ENCODE measurements at places on chromosomes 6 and 20.

GRCh38 chr6:44653761-44654218 is 266.3 kb downstream of the CDC5L start:
- no peak for DNase-seq

DNA sequence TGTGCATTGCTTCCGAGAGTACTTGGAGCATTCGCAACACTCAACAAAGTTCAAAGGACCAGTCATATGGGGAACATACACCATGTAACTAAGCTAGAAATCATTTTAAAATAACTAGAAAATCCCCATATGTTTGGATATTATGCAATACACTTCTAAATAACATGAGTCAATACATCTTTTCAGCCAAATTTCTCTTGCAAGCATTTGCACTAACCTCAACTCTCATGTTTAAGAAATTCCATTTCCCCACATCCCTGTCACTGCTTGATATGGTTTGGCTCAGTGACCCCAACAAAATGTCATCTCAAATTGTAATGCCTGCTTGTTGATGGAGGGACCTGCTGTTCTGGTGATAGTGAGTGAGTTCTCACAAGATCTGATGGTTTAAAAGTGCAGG is 85.7 kb upstream of the CST7 start:
- DNase-seq: no peak

- no peak for DNase-seq
Observed at GRCh38 chr6:19159561-19159960, 677.6 kb upstream of the ID4 start.

GRCh38 chr6:100296810-100297544 is 167.7 kb downstream of the SIM1 start:
- DNase-seq: no peak

- DNase-seq: no peak
Observed at GRCh38 chr6:117558818-117559217, 43.5 kb downstream of the GOPC start.

DNA sequence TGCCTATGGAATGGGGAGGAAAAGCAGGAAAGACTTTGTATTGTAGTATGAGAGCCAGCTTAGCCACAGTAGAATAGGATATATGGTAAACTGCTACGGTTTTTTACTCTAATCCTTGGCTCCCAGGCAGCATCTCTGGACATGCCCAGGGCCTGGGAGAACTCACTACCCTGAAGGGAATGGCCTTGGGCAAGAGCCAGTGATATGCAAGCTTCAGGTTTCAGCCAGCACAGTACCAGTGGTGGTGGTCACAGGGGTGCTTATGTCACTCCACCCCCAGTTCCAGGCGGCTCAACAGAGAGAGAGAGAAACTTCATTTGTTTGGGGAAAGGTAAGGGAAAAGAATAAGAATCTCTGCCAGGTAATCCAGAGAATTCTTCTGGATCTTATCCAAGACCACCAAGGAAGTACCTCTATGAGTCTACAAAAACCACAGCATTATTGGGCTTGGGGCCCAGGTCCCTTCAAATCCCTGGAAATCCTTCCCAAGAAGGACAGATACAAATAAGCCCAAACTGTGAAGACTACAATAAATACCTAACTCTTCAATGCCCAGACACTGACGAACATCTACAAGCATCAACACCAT is 121.2 kb downstream of the THBS2 start:
- DNase-seq: no peak

- no peak for DNase-seq
Observed at GRCh38 chr6:162343198-162343935, 384.2 kb downstream of the PRKN start.

DNA sequence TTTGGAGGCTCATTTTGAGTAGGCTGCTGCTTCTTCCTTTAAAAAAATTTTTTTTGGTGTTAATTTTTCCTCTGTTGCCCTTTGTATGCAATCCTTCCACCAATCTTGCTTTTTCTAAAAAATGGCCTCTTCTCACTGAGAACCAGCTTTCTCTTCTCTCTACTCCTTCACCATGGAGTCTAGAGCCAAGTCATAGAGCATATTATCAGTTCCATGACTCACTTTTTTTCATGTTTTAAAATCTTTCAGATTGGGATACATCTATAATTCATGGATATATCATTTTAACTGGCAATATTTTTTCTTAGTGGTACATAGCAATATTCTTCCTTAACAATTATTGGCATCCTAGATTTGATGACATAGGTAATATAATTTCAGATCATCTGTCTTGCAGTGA is 62.7 kb downstream of the SLX4IP start:
- no peak for DNase-seq

- DNase-seq: no peak
Observed at GRCh38 chr20:56195946-56196345, 52.6 kb upstream of the MC3R start.

- DNase-seq: no peak
Observed at GRCh38 chr20:49203746-49204145, 15.5 kb upstream of the DDX27 start.

GRCh38 chr6:164665328-164665727 is 644.1 kb downstream of the C6orf118 start:
- DNase-seq: no peak

DNA sequence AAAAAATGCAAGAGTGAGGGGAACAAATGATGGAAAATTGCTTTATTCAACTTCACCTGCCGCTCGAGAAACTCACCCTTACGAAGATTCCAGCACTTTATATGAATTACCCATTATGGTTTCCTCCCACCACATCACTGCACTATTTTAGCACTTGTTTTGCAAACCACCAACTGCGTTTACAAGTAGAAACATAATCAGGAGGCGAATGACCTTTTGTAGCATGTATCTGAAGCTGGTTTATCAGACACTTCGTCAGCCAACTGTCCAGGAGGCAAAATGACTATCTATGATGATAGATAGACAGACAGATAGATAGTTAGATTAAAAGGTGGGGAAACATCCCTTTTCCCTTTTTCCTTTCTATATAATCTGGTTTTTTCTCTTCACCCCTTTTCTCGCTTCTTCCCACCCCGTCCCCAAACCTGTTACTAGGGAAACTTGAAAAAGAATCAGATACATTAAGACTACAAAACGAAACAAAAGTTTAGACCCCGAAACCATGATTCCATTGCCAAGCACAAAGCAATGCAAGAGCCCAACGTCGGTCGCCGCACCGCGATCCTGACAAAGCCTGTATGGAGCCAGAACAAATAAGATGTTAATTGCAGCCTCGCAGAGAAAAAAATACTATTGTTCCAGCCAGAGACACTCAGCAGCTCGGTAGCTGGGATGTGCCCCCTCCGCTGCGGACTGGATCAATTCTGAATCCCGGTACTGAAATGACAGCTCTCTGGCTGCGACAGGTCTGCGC is 933 bp upstream of the ADGRB3 start:
- no peak for DNase-seq

DNA sequence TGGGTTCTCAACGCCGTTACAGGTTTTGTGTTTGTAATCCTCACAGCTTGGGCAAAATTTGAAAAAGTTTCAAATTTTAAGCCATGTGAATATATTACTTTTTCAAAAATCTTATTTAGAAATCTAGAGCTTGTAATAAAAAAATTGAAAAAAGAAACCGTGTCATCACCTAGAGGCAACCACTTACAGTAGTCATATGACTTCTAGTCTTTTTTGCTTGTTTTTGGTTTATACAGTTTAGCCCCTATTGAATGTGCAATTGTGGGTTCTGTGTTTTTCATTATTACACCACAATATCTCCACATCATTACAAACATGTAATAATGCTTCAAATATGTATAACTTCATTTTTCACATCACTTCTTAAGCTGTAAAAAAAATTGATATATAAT is 888 bp downstream of the DYNLRB1 start:
- no peak for DNase-seq

GRCh38 chr20:11366660-11367059 is 551.0 kb upstream of the BTBD3 start:
- DNase-seq: no peak

GRCh38 chr6:2918936-2919335 is 15.8 kb upstream of the SERPINB9 start:
- no peak for DNase-seq

GRCh38 chr6:6714953-6715352 is 126.4 kb downstream of the LY86 start:
- no peak for DNase-seq

DNA sequence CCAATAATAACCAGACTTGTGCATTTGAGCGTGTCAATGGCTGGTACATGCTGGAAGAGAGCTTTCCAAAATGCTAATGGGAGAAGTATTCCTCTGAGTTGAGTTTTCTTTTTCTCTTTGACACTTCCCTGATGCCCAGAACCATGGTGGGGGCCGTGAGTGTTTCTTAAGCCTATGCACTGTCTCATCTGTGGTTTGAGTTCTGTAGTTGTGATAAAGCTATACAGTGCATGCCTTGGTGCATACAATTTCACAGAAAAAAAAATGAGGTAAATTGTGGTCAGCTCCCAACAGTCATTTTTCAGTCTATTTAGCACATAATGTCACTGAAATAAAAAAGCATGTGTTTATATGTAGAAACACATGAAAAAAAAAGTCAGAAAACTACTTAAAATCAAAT is 204.8 kb downstream of the HDGFL1 start:
- DNase-seq: no peak

DNA sequence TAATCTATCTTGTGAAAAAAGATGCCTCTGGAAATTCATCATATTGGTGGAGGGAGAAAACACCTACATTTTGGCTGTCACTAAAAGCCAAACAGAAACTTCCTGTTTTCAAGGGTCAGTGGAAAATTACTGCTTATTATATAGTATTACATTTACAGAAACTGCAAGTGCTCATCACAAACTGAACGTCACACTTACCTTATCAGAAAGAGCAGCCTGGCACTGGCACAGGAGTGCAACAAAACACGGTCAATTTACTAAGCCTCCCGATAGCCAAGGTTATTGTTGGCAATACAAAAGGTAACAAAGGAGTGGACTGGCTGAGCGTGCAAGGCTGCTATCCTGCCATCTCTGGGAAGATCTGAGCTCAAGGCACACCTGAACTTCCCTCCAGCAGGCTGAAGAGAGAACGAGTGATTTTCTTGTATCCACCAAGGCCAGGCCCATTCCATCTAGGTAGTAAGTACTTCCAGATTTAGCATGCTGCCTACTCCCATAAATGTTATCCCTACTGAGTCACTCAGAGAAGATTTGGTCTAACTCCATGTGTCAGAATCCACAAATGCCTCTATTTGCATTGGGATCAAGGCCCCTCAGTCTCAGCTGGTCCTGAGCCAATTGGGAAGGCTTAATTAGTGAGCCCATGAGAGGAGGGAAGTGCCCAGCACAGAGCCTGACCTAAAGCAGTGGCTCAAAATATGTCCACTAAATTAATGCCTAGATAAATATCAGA is 399.8 kb downstream of the BTBD9 start:
- no peak for DNase-seq

GRCh38 chr6:134421501-134421900 is 103.6 kb upstream of the SGK1 start:
- no peak for DNase-seq

DNA sequence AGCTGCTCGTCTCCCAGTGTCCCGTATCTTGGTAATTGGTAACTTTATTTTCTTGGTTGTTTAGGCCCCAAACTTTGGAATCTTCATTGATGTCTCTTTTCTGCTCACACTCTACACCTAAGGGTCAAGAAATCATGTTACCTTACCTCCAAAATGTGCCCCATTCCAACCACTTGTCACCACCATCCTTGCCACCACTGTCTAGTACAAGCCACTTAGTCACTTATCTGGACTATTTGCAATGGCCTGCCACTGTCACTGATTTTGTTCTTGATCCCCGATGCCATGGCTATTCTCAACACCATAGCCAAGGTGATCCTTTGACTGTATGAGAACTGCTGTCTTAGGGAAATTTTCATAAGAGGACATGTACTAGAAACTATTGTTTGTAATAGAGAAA is 46.0 kb upstream of the SLC22A16 start:
- DNase-seq: no peak

GRCh38 chr6:25138934-25139415 is 140.2 kb upstream of the CARMIL1 start:
- no peak for DNase-seq

DNA sequence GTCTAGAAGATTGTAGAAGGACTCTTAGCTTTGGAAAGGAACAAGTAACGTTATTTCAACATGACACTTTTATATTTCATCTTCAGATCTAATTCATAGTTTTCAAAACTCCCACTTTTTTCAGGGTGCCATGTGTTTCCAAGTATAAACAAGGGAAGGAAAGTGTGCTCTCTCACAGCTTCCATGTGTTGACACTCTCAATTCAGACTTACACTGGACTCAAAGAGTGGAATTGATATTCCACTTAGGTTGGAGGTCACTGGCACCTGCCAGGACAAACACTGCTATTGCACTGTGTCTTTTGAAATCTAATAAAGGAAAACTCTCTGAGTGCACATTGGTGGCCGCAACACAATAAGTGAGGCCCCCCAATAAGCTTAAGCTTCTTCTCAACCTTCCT is 22.5 kb upstream of the SAMD3 start:
- no peak for DNase-seq

DNA sequence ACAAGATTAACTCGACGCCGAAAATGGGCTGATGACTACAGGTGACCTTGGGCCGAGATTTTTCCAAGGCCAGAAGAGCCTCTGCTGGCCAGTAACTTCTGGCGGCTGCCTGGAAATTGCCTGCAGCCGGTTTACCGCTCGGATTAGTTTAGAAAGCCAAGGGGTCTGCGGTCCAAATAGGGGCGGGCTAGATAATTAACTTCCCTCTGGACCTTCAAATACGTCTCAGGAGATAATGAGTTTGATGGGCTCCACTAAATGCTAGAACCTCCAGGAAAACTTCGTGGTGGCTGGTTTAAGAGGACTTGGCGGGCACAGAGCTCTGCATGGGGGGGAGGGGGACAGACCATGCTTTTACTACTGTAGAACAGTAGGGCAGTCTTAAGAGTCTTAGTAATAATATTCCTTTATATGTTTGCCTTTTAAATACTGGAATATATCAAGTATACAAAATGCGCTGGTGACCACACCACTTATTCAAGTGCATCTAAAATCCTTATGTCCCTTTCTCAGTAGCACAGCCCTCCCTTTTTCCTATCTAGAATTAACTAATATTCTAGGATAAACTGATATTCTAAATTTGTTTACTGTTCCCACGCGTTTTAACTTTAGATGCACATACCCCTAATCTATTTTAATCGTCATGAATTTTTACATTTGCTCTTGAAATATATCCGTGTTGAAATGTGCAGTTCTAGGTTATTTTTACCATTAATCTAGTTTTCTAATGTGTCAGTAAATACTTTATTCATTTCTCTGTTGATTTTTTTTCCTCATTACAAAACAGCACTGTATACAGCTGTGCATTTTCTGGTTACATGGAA is 107.5 kb upstream of the PRSS16 start:
- no peak for DNase-seq

DNA sequence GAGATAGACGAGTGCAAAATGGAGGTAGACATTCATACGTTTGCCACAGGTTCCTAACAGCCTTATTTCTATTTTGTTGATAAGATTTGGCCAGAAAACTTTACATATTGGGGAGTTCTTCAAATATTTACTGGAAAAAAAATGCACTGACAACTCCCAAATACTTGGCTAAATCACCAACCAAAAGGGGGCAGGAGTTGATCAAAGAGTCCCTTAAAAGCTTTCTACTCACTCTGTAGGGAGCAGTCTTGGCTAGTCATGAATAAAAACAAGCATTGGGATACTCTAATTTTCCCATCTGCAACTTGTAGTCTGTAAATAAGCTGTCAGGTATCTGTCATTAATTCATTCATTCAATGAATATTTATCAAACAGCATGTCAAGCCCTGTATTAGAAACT is 18.4 kb downstream of the TENT5A start:
- DNase-seq: no peak

Data from T-cell (primary cell).